ENCODE measurements at places on chromosomes 13 and 19. TPM values are rescaled to one million over a fixed set of nuclear protein-coding genes. Genes with fewer than 3 reads are reported as not detected.

Gene VSTM1
- total RNA-seq, result not detected

Gene RFPL4A
- not detected for total RNA-seq

Gene ZNF584
- 23.4 TPM for total RNA-seq

Gene ZNF66
- total RNA-seq, result 6.2 TPM

Gene SMIM44
- total RNA-seq, result not detected

Gene ELANE
- total RNA-seq, result not detected

Gene GSX1
- total RNA-seq, result not detected

Gene LILRB1
- total RNA-seq, result 3.9 TPM

Gene RASGRP4
- 1.5 TPM for total RNA-seq

Data from uterus (tissue), 4 donors.